Activated naive CD4-positive, alpha-beta T cell treated with anti-CD3 and anti-CD28 coated beads for 36 hours (primary cell): ENCODE measurements at places on chromosomes 16 and 17. TPM values are rescaled to one million over a fixed set of nuclear protein-coding genes. Genes with fewer than 3 reads are reported as not detected.

- DNase-seq, result no peak
Observed at GRCh38 chr16:17526956-17527937, 56.5 kb upstream of the XYLT1 start.

DNA sequence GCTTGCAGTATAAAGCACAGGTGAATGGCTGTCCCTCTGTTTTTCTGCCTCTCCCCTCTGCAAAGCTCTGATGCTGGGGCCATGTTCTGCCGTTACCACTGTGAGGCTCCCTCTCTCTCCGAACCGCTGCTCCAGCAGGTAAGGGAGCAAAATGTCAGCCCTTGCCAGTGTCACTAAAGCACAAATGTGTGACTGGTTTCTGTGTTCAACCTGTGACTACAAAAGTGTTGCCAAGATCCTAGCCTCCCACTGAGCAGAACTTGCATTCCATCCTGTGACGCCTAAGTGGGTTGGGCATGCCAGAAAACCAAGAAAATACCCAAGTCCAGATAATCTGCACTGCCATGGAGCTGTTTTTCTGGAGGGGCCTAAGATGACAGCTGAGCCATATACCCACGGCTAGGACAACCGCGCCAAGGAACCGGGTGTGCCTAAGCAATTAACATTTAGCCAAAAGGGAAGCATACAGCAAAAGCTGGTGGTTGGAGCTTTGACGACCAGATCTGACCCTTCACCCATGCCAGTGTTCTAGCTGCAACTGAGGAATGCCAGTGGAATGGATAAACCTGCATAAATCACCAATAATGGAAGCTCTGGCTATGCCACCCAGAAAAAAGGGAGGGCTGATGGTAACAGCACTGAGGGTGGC lies 35.0 kb downstream of the PSME3IP1 start:
- DNase-seq, result no peak

GRCh38 chr16:54459509-54460262 lies 173.1 kb upstream of the IRX3 start:
- DNase-seq, result no peak

GRCh38 chr17:42686520-42687128 lies 4.3 kb downstream of the CNTNAP1 start:
- DNase-seq, result no peak

DNA sequence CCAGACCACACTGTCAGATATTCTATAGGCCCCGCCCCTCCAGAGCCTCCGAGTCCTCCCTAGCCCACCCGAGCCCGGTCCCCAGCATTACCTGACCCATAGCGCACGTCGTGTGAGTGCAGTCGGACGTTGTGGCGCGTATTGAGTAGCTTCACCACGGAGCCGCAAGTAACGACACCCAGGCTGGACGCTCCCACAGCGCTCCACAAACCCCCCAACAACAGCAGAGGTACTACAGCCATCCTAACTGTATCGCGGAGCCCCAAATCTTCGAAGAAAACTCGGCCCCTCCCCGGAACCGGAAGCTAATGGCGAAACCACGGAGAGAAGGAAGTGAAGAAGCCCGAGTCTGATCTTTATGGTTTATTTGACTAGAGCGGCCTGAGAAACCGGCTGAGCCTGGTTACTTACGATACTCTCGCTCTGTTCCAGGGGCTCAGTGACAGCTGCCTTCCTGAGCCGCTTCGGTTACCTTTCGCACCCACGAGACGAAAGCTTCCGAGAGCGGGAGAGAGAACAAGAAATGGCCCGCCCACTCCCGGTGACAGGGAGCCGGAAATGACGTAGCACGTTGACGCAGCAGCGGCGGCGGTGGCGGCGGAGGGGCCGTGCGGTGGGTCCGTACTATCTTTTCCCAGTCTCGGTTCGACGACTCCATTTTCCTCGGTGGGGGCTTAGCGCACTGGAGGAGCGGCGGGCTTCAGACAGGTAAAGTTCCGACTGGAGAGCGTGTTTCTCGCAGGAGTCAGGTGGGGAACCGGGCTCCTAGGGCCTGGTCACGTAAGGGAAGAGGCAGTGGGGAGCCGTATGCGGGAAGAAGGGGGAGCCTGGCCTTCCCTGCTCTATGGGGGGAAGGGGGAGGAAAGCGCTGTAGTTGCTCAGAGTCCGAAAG lies at the start of the genes SDF2 and SUPT6H:
SDF2 (minus strand) TSS at position 272 of the 892 bp plus-strand sequence; CDS start at position 242, 30 bp downstream.
SUPT6H (plus strand) TSS at position 571 of the 892 bp plus-strand sequence. CDS start 11,197 bp downstream, outside the sequence.
- peak; percentile 97 for DNase-seq

DNA sequence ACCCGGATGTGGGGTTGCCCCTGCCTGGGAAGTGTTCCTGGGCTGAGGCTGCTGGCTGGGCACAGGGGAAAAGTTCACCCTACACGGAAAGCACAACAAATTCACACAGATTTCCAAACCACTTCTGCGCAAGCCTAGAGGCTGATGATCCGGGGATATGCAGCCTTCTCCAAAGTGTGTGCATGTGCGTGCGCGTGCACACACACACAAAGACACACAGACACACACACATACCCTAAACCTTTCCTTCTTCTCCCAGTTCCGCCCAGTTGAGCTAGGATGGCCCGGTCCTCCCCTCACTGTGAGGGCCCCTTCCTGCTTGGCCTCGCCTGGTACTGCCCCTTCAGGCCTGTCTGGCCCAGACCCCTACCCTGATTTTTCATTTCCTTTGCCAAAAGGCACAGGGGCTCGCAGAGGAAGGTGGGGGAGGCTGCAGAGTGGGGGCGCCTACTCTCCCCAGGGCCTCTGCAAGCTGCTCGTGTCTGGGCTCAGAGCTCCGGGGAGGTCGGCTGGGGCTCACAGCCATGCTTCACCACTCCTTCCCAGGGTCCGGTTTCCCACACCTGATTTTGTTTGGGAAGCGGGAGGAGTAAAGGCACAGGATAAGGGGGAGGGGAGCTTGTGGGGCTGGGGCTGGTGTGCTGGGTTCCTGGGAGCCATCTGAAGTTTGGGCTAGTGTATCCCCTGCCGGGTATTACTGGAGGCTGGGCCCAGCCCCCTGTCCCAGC lies 144.7 kb downstream of the ENGASE start:
- no peak for DNase-seq

DNA sequence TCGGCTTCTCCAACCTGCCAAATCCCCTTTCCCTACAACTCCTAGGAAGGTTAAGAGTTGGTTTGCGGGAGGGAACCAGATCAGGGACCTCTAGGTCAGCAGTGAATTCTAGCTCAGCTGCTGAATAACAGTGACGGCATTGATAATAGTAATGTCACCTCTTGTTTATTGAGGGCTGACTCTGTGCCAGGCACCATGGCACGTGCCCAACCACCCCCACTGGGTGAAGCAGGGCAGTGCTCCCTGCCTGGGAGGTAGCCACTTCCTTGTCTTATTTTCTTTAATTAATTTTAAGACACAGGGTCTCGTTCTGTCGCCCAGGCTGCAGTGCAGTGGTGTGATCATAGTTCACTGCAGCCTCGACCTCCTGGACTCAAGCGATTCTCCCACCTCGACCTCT lies 5.5 kb upstream of the PPL start:
- no peak for DNase-seq

DNA sequence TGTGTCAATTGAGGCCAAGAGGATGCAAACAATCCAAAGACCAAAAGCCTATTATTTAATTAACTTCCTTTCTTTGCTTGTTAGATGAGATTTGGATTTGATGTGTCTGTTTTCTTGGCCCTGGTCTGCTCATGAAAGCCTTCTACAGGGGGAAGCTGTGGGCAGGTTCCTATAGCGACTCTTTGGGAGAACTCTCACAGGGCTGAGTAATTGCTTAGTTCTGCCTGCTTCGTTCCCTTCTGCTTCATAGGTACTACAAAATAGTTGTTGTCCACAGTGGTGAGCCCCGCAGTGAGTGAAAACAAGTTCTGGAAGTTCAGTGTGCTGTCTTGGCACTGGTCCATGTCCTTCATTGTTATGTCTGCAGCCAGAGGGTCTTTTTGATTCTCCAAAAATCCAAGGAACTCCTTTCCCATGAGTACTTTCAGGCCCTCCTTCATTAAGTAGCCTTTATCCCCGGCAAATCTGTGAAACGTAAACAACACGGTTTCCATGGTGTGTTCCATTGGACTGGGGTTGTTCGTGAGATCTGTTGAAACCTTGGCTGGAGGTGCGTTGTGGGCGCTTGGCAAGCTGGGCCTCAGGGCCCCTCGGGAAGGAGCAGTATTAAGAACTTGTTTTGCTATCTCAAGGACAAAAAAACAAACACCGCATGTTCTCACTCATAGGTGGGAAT lies 30.0 kb upstream of the ANKRD40CL start:
- no peak for DNase-seq

- DNase-seq, result peak; percentile 5
Observed at GRCh38 chr16:80500116-80500859, 40.5 kb upstream of the DYNLRB2 start.

The AHSP gene
- not detected for total RNA-seq

- DNase-seq, result peak; percentile 58
Observed at GRCh38 chr17:29722411-29723198, 99.9 kb upstream of the CORO6 start.

DNA sequence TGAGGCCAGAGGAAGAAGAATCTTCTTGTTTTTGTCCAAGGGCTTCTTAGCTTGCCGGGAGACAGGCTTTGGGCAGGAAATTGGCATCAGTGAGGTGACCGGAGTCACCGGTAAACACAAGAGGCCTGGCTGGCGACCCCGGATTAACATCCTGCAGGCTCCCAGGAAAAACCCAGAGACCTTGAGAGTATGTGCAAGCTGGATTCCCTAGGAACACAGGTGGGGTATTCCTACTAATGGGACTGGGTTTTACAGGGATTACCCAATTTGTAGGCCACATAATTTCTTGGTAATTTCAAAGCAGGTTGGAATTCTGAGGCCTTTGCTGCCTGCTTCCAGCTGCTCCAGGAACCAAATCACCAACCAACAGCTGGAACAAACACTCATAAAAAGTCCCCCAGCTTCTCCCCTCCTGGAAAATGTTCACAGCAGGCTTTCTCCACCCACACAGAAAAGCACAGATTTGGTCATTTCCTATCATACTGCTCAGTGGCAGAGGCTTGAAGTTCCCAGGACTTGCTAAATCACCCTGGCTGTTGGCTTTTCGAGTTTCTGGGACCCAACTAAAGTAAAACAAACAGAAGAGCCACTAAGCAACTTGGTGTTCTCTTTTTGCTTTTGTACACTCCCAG lies 258.8 kb downstream of the IRF8 start:
- no peak for DNase-seq

The EPX gene
- total RNA-seq, result not detected

DNA sequence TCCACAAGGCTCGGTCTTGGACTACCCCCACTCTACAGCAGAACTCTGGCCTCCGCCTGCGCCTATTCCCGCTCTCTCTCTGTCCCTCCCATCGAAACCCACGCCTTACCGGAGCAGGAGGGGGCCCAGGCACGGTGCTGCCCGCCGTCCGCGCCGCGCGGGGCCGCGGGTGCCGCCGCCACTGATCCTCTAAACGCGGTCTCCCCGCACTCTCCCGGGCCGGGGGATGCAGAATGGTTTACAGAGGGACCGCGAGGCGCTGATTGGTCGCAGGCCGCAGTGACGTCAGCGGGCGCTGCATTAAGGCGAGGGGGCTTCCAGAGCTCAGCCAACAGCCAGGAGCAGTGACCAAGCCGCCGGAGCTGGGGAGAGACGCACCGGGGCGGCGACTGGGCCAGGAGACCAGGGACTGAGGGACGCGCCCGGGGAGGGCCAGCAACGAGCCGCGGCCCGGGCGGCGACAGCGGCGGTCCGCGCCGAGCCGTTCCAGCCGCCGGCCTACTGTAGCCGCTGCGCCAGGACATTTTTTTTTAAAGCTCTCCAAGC lies 747 bp upstream of the LHX1 start:
- no peak for DNase-seq

The FSCN2 gene
- not detected for total RNA-seq

The KRT12 gene
- total RNA-seq, result not detected

DNA sequence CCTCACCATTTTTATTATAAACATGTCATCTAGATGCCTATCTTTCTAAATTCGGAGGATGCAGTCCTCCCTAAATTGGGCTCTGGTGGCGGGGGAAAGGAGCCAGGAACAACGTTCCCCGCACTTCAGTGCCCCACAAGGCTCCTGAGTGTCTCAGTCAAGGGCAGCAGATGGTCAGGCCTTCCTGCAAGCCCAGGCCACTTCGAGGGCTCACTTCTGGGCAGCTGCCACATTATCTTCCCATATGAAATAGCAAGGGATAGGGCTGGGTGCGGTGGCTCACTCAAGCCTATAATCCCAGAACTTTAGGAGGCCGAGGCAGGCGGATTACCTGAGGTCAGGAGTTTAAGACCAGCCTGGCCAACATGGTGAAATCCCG lies 32.3 kb downstream of the FBXO31 start:
- no peak for DNase-seq

GRCh38 chr16:12132290-12132689 lies 155.8 kb downstream of the SNX29 start:
- no peak for DNase-seq

GRCh38 chr16:5642011-5642410 lies 544.4 kb upstream of the EEF2KMT start:
- no peak for DNase-seq

DNA sequence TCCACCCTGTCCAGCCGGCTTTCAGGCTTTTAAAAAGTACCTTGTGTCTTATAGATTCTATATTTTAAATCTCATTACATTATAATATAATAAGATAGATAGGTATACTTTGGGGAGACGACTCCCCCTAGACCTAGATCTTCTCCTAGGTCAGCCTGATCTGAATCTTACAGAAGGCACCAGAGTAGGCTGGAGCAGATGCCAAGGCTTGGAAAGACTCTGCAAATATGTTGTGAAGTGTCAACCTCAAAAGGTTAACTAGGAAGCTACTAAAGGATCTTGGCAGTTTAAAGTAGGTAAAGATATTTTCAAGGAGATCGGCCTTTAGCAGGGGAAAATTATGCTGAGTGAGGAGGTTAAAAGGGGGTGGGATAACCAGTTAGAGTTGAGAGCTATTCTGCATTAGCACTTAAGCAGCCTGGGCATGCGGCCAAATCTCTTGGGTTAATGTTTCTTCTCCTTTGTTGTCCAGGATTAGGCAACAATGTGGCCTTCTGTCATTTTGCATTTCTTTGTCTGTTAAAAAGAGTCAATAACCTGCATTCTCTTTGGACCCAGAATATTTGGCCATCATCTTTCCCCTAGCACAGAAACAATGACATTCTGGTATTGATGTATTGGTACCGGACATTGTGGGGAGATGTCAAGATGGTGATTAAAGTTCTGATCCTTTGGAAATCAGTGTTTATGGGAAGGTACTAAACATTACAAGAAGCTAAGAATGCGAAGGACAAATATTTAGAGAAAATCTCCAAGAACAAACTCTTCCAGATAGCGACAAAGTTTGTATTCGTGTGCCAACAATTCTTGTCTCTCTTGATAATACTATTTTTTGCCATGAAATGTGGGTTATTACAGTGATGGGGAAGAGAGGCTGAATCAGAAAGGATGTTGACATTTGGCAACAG lies 51.2 kb upstream of the DHX40 start:
- no peak for DNase-seq

GRCh38 chr17:36849871-36850348 lies 87.4 kb upstream of the LHX1 start:
- peak; percentile 80 for DNase-seq

The CCL17 gene
- total RNA-seq, result not detected
